ENCODE measurements at places on chromosomes 7 and 10.

DNA sequence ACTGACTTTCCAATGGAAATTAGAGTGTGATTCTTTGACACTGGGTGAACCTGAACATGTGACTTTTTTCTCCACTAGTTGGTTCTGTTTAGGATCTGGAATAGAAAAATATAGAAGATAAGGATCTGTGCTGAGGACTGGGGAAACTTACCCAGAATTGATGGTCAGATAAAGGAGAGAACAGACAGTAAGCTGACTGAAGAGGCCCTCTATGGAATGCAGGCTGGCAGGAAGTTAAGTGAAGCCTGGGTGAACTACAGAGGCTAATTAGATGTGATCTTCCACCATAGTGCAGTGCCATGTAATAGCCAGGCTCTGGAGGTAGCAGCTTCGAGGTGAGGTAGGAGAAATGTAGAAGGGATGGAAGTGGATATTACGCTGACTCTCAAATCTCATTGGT lies 455.3 kb downstream of the PLXDC2 start:
- DNase-seq = no peak

- DNase-seq = no peak
Measured at GRCh38 chr7:44959433-44959951, 19.3 kb downstream of the MYO1G start.

DNA sequence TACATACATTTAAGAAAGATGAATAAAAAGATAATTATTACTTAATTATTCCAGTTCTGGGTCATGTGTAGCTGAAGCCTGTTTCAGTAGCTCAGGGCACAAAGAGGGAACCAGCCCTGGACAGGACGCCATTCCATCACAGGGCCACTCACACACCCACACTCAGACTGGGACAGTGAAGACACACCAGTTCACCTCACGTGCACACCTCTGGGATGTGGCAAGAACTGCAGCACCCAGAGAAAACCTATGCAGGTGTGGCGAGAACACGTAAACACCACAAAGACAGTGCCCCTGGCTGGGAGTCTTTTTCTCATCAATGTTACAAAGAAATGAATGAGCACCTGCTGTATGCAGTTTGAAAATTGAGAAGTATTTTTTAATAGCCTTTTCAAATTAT lies 1.6 kb upstream of the IDI1 start:
- no peak for DNase-seq

GRCh38 chr7:102261451-102261850 lies 25.2 kb upstream of the SH2B2 start:
- DNase-seq = no peak

DNA sequence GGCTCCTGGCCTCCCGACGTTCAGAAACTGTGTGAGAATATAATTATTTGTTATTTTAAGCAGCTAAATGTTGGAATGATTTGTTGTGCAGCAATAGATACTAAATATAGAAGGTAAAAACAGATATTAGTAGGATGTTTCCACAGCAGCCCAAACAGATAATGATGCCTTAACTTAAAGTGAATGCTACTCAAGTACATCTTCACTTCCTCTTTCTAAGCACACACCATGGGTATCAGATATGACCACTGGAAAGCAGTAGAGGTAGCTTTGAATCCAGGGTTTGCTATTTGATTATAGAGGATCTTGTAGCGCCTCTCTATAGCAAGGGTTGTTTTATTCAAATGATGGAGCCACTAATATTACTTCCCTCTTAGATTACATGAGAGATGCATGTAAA lies 38.2 kb upstream of the BET1 start:
- DNase-seq = no peak

DNA sequence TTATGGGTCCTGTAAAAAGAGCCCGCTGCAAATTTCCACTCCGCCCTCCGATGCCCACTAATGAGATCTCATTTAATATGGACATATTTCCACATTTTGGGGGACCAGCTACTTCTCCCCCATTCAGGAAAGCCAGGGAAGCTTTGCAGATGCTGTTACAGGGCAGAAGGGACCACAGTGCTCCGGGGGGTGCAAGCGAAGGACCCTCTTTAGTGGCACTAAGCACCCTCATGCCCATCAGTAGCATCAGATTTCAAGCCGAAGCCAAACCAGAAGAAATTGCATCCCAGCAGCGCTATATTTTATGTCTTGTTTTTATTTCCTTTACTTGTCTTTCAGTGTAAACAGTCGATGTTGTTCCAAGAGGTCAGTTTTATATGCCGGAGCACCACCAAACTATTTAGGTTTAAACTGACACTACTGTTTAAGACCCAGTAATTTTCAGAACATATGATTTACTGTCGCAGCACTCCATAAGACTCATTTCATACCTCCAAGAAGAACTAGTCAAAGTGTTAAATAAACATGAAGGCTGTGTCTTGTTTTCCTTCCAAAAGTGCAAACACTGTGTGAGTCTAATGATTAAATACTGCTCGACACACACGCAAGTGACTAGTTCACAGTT lies 122.2 kb upstream of the MGMT start:
- no peak for DNase-seq

DNA sequence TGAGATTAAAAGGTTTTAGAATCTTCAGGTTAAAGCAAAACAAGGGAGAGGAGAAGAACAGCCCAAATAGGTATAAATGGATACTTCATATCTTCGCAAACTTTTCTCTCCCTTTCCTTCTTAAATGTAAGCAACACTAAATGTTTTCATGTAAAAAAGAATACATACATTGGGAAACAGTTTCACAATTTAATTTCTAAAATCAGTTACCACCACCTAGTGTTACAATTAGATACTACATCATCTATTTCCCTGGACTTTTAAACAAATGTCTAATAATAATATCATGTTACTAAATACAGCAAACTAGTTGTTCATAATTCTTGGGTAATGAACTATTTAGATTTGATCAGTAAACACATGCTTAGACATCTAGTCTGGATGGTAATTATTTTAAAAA lies 35.8 kb downstream of the MINDY3 start:
- no peak for DNase-seq

DNA sequence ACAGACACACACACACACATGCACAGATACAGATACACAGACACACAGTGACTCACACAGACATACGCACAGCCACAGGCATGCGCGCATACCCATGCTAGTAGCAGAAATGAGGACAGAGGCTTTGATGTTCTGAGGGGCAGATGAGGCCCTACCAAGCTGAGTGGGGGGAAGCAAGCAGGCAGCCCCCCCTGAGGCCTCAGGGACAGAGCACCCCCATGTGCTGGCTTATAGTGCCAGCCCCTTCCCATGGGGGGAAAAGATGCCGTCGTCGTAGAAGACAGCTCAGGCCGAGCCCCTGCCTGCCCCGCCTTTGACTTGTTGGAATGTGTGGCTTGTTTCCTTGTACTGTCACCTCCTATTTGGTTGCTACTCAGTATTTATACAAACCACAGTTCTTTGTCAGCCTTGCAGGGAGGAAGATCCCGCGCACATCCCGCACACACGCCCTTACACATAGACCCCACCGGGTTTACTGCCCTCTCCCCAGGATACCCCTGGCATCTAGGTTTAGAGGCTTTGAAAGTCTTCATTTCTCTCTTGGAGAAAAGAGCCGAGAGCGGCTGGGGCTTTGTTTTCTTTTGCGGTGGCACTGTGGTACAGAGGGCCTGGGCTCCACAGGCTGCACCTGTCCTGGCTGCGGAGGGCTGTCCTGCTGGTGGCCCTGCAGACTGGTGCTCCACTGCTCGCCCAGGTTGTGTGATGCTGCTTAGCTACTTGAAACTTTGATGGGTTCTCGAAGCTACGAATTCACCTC lies 112.5 kb downstream of the DOCK1 start:
- no peak for DNase-seq

- no peak for DNase-seq
Measured at GRCh38 chr7:15848901-15849300, 162.4 kb upstream of the MEOX2 start.

DNA sequence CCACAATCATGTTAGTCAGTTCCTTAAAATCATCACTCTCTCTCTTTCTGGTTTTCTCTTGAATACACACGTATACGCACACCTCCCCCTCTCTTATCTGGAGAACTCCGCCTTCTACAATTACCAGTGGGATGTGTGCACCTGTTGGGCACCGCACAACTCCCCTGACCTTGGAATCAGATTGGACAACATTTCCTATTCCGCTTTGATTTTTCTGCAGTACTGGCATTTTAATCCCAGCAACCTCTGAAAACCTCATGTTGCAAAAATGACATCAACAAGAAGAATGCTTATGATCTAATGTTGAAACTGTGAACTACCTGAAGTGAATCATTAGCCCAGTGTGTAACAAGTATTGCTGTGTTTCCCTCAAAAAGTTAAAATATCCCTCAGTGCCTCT lies 109.6 kb downstream of the KIAA1217 start:
- no peak for DNase-seq

GRCh38 chr10:5858811-5859210 lies 30.9 kb downstream of the ANKRD16 start:
- no peak for DNase-seq

DNA sequence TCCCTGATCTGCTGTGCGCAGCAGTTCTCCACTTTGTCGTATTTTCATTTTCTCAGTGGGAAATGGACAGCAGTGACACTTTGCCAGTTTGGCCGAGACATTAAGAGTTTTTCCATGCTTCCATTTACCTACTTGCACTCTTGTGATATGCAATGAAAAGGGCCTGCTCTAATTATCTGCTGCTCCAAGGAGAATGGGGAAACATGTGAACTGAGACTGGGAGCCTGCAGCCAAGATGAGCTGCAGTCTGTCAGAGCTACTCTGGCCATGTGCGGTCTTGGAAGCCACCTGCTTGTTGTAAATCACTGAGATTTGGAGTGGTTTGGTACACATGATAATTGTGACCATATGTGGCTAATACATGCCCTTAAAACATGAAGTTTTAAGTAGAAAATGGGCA lies 586.6 kb upstream of the POT1 start:
- DNase-seq = peak; percentile 80

DNA sequence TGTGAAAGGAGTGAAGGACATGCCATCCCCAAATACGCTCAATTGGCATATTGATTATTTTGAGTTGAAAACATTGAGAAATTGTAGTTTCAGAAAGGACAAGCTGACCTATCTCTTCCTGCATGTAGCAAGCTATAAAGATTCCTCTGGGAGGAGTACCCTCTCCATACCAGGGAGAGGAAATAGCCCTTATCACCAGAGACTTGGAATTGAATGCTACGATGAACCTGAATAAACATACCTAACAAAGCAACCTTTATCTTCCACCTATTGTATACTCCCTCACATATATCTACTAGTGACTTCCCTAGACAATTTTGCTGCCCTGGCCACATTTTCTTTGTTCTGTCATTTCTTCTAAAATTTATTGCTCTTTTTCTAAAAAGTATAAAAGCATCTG lies 150.2 kb upstream of the EEPD1 start:
- no peak for DNase-seq
